Activated naive CD8-positive, alpha-beta T cell treated with anti-CD3 and anti-CD28 coated beads for 36 hours (primary cell): ENCODE measurements at places on chromosomes 3 and 15. TPM values are rescaled to one million over a fixed set of nuclear protein-coding genes. Genes with fewer than 3 reads are reported as not detected.

DNA sequence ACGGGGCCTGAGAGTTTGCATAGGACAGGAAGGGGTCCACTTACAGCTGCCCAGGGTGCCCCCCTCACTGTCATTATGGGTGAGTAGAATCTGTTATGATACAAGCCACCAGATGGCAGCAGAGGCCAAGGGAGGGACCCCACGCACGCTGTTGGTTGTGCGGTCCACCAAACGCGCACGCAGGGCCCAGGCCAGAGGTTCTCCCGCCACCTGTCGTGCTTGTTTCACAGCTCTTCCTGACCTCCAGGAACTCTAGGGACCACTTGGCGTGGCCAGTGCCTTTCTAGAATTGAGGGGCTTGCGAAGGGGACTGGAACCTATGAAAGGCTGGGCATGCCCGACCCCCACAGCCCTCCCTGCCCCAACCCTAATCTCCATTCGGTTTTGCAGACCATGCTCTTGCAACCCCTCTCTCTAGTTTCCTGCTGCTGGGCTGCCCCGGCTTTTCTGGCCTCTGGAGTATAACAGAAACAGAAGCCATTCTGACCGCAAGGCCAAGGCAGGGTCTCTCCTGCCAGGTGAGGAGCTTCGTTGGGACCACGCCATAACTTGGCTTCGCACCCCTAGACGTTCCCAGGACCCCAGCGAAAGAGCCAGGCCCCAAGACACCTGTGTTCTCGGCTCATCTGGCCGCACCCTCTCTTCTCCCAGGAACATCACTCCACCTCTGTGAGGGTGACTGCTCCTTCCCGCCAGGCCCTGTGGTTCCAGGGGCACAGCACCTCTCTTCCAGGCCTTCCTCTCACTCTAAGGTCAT lies 46.0 kb downstream of the ALDH1L1 start:
- peak; percentile 46 for DNase-seq
- H3K4me3 ChIP-seq: no peak overlapping the region
- H3K36me3 ChIP-seq: no peaks in the 10 kb centered on the region
- H3K27ac ChIP-seq: no peak overlapping the region

- no peak for DNase-seq
- no peaks in the 10 kb centered on the region for H3K36me3 ChIP-seq
- no peak overlapping the region for H3K4me3 ChIP-seq
- H3K27me3 ChIP-seq: peaks cover 8% of the 10 kb centered on the region
- no peaks in the 10 kb centered on the region for H3K4me1 ChIP-seq
Observed at GRCh38 chr3:141853629-141854168, 22.7 kb upstream of the ATP1B3 start.

DNA sequence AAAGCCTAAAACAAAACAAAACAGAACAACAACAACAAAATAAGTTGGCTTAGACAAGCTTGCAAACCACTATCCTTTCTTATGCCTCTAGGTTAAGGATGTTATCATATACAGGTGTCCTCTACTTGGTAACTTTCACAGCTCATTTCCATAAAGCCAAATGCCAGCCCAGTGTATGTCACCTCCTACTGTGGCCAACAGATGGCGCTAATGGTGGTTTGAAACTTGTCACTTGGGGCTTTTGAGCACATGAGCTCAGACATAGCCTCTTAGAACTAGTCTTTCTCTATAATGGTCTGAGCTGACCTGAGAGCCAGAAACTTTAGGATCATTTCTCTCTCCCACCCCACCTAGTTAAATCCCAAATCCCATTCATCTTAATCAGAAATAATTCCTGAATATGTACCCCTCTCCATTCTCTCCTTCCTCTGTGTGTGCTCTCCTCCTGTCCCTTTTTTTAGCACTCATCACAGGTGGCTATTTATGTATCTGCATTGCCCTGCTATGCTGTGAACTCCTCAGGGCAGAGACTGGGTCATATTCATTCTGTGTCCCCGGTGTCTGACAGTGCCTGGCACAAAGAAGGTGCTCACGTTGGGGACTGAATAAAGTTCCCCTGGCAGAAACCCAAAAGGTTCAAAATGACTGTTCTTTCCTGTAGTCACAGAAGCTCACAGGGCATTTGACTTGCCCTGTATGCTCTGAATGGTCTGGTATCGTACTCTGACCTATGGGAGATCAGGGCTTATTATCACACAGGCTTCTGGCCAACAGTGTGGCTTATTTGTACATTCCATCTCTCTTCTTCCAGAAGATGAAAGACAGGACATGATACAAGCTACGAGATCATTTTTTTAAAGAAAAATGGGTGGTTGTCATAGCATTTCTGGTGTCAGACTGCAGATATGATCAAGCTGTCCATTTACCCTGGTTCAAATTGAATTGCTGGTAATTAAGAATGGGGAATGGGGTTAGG lies 319.3 kb upstream of the AZI2 start:
- DNase-seq: peak; percentile 35
- H3K27ac ChIP-seq: no peak overlapping the region
- peaks cover 11% of the 10 kb centered on the region for H3K27me3 ChIP-seq
- H3K4me1 ChIP-seq: peaks cover 1% of the 10 kb centered on the region

- H3K4me3 ChIP-seq: no peak overlapping the region
- H3K27ac ChIP-seq: no peak overlapping the region
- DNase-seq: no peak
- H3K4me1 ChIP-seq: peaks cover 2% of the 10 kb centered on the region
Observed at GRCh38 chr15:42140383-42141070, 15.9 kb downstream of the PLA2G4F start.

LAMB2 gene
- total RNA-seq: not detected
